Epithelial cell of proximal tubule (primary cell): ENCODE measurements at places on chromosomes 3 and 15. TPM values are rescaled to one million over a fixed set of nuclear protein-coding genes. Genes with fewer than 3 reads are reported as not detected.
A peak's percentile ranks its signal among the peaks of the same experiment; 100 is the strongest.

Gene CRYBG3
- 5.6 and 7.5 TPM in 2 replicates for total RNA-seq

Gene RHO
- not detected in 2 replicates for total RNA-seq

Gene ADGRG7
- not detected in 2 replicates for total RNA-seq

Gene OR5K2
- total RNA-seq: not detected in 2 replicates

Gene GOLGA8M
- 0.06 TPM in 1 of 2 replicates, not detected in the other for total RNA-seq

DNA sequence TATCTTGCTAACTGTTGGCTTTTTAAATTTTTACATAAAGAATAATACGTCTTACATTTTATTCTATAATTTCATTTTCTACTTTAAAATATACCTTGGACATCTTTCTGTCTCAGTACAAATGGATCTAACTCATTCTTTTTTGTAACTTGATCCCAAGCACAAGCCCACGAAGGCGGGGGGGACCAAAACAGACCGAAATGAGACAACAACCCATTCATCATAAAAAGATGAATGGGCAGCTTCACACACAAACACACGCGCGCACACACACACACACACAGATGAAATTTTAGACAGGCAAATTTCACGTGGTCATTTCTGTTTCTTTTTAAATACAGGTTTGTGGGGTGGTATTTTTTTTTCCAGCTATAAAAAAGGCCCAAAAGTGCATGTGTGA is 271.3 kb upstream of the TOPAZ1 start:
- no peak for DNase-seq

- no peak for DNase-seq
These were observed at the start of gene PLAAT1 for GRCh38 chr3:193240850-193241706. Gene PLAAT1 (plus strand): TSS chr3:193241222. CDS start chr3:193255651, 14,429 bp downstream.

DNA sequence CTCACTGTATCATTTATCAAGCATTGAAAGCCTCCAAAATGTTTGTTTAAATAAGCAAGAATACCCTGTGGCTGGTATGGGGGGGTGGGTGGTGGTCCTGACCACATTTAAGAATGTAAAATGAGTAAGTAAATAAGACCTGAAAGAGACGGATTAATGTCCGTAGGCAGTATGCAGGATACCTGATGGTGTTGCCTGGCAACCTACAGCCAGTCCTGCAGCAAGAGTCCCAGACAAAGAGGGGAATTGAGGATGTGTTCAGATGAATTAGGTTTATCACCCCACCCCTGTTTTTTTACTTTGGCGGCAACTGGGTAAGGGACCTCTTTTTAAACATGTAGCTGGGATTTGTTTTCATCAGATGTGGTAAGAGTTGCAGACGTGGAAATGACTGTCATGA is 99.8 kb upstream of the BFSP2 start:
- no peak for DNase-seq

DNA sequence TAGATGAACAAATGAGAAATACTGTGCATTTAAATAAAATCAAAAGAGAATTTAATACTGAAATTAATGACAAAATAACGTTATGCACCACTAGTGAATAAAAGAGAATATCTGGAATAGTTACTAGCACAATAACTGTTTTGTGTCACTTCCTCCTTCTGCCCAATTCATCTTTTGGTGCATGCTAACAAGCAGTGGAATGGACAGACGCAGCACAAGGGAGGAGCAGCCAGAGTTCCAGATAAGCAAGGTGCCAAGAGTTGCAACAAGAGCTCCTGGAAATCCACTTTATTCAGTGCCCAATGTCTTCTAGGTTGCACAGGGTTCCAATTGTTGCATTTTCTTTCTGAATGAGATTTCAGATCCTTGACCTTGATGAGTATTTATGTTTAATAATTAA is 66.5 kb upstream of the PLXND1 start:
- no peak for DNase-seq

- DNase-seq: no peak
These were observed 177.5 kb downstream of the TLE3 start for GRCh38 chr15:69920221-69920620.

- DNase-seq: no peak
These were observed 333.5 kb downstream of the LSAMP start for GRCh38 chr3:116111765-116112164.

DNA sequence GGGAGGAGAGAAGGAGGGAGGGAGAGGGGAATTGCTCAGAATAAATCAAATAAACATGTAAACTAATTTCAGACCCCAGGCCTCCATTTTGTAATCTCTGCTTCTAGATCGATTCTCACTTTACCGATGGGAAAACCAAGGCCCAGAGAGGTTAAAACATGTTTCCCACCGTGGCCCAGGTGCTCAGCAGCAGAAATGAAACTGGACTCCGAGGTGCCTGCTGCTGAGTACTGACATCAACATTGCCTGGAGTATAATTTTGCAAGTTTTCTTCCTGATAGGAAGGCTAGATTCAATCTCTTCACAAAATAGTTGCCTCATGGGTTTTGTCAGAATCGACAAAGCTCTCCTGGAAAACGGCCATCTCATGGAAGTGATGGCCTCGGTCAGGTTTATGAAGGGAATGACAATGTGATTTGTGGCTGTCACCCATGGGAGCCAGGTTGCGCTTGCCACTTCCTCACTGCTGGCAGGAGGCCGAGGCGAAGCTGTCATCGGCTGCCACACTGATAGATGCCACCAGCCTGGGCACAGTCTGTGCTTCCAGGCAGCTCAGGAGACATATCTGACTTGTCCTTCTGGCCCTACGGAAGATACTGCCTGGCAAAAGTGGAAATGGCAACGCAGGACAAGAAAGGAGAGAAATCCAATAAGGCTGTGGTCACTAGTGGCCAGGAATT is 133.1 kb upstream of the LRRN1 start:
- no peak for DNase-seq

DNA sequence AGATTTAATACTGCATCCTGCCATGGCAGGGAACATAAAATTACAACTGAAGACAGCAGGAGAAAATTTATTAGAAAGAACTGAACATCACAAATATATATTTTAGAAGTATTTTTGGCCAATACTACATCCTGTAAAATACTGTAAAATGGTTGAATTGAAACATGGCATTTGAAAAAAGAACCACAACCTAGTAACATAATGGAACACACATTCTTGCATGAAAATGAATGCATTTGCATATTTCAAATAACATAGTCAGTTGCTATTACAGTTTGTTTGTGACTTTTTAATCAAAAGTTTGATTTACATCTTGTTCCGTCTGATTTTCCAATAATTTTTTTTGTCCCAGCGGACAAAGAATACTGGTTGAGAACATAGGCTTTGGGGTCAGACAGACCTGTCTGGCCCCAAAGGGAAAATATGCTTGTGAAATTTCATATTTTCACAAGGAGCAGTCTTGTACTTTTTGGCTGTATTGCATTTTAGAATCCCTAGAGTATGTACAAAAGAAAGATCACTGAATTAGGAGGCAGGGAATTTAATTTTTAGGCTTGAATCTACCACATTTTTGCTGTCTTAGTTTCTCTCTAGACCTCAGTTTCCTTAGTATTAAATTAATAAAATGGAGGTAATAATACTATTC is 268.8 kb downstream of the ADAMTSL3 start:
- no peak for DNase-seq

DNA sequence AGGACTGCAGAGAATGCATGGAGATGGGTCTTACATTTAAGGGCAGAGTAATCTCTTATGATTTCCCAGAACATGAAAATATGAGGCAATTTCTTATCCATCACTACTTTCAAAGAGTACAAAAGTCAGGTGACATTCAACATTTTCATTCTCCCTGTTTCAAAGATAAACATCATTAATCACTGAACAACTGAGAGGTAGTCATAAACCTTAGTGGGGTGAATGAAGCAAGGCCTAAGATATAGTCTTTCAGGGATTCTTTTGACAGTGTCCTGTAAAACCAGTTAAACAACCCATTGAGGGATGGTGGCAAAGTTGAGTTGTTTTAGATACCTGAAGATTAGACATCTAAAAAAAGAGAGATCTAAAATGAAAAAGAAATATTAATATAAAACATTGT is 271.6 kb upstream of the CBLB start:
- DNase-seq: no peak

- no peak for DNase-seq
These were observed 97.3 kb upstream of the LRIG1 start for GRCh38 chr3:66598168-66598567.

DNA sequence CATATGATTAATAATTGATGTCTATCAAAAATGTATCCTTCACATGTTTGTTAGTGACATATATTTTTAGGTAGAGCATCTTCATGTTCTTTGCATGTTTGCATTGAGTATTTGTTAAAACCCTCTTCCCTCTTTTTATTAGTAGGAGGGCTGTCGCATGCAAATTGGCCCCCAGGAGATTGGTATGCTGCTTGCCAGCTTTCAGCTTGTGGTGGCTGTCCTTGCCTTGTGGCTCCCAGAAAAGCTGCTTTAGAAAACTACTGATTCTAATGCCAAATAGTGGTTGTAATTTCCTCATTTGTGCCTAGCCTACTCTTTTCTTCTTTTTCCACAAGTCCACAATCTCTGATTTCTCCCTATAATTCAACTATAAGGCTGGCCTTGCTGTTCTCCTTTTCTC is 886.8 kb downstream of the VGLL3 start:
- no peak for DNase-seq

GRCh38 chr15:98943051-98943508 is 64.5 kb downstream of the PGPEP1L start:
- DNase-seq: no peak

DNA sequence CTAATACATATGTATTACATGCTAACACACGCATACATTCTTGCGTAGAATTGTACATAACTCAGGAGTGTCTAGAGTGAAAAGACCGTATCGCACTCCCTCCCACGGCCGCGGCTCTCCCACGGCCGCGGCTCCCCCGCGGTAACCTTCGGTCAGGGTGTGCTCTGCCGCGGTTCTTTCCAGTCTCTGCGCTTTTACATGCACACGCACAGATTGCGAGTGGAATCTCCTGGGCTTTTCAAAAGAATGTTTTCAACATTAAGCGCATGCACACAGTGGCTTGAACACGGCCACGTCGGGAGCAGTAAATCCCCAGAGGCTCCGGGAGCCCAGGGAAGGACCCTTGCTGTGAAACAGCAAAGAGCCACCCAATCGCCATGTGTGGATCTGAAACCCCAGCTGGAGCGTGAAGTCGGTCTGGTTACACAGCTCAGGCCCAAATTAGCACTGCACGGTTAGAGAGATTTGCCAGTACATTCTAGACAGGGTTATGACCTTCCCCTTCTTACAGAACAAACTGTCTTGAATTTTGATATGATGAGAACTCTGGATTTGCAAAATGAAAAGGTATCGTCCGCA is 805 bp upstream of the RGMA start:
- DNase-seq: no peak

Gene GOLGA8S
- total RNA-seq: not detected in 2 replicates

DNA sequence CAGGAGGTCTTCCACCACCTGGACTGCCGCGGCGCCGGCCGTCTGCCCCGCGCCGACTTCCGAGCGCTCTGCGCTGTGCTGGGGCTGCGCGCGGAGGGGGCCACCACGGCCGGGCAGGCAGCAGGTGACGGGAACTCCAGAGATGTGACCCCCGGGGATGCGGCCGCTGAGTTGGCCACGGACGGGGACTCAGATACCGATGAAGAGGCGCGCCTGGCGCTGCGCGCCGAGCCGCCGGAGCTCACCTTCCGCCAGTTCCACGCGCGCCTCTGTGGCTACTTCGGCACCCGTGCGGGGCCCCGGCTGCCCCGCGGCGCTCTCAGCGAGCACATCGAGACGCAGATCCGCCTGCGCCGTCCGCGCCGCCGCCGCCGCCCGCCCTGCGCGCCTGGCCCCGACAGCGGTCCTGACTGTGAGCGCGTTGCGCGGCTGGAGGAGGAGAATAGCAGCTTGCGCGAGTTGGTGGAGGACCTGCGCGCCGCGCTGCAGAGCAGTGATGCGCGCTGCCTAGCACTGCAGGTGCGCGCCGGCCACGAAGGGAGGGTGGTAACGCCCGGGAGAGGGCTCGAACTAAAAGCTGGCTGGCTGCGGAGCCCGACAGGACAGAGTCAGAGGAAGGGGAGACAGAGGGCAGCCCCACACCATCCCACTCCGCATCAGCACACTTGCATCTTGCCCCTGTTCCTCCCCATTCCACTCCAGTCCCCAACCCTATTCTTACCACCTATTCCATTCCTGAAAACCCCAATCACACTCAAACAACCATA is 885 bp downstream of the EFCC1 start:
- DNase-seq: no peak

GRCh38 chr15:60859996-60860494 is 369.1 kb downstream of the RORA start:
- DNase-seq: peak; percentile 86

GRCh38 chr3:56836276-56837163 is 34.8 kb upstream of the ARHGEF3 start:
- DNase-seq: no peak

GRCh38 chr3:32175607-32176197 is 62.8 kb upstream of the CMTM8 start:
- no peak for DNase-seq

DNA sequence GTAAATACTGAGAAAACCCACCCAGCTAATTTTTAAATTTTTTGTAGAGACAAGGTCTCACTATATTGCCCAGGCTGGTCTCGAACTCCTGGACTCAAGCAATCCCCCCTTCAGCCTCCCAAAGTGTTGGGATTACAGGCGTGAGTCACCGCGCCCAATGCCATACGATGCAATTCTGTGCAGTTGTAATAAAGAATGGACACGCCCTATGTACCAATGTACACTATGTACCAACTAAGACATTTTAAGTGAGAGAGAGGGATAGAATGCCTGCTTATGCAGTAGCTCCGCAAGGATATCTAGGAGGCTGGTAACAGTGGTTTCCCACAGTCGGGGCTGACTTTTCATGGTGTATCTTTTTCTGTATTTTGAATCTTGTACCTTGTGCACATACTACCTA is 14.6 kb downstream of the ZNF710 start:
- DNase-seq: no peak

Gene MESP2
- total RNA-seq: 1.1 and 2.5 TPM in 2 replicates

- DNase-seq: no peak
These were observed 7.6 kb downstream of the RTP2 start for GRCh38 chr3:187694801-187695200.

GRCh38 chr3:152909180-152909883 is 74.4 kb downstream of the P2RY1 start:
- no peak for DNase-seq

Gene SAMD7
- total RNA-seq: not detected in 2 replicates

DNA sequence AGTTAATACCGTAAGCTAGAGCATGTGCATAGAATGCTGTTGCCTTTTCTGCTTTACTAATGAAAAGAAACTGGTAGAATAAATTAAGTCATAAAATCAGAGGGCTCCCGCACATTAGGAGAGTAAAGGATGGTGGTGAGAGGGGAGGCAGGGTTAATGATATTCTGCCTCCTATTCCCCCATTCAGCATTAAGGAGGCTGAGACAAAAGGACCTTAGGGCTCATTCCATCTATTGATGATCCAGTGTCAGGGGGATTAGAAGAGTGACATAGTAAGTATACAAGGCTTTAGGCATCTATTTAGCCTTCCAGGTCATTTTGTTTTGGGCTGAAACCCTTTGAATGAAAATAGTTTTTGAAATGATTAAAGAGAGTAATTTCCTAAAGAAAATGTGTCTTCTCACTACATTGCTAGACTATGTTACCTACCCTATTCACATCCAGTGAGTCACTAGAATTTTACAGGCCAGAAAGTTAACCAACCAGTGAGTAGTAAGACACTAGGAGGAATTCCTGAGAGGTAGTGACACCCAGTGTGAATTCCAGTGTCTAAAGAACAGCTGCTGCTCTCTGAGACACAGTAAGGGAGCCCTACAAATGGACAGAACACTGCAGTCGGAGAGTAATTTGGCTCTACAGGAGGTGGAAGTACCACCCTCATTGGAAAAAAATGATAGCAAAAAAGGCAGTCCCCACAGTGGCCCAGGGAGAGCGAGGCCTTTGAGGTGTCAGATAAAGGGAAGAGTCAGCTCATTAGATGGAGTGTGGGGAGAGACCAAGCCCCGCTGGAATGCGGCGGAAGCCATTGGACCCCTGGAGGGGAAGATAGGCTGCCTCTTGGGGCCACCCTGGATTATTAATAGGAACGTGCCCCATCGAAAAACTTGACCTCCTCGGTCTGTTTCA is 67.6 kb downstream of the TUSC7 start:
- peak; percentile 1 for DNase-seq

Gene LRRN1
- total RNA-seq: 2.6 and 4.9 TPM in 2 replicates
